ENCODE measurements at places on chromosomes 2 and 18.

DNA sequence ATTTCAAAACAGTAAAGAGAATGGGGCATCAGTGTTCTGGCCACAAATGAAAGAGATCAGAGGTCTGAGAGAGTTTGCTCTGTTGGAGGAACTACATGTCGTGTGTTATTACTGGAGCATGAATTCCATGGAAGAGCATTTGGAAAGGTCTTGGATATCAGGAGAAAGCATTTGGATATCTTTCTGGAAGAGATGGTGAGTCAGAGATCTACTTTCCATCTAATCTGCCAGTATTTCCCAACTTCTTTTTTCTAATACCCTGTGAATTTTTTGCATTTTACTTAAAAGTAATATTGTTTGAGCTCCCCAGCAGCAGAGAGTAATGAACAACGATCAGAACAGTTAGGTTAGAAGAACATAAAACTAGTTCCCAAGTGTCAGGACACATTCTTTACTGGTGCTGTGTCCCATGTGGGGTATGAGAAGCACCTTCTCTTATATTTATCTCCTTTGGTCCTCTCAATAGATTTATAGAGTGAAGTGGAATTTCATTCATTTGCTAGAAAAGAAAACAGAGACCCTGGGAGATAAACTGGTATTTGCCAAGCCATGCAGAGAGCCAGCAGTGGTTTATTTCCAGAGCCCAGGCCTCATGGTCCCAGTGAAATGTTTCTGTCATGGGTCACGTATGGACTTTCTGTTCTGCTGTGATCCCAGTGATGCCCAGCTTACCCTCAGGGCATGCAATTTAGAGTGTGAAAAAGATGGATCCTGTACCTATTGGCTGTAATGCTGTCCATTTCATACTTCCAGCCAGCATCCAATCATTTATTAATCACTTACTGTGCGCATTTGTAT lies 130.8 kb upstream of the NT5C1B start:
- no peak overlapping the region for H3K4me3 ChIP-seq
- H3K27me3 ChIP-seq: no peaks in the 10 kb centered on the region
- peaks cover 5% of the 10 kb centered on the region for H3K36me3 ChIP-seq

GRCh38 chr18:45753286-45753685 lies 29.3 kb downstream of the SLC14A1 start:
- peaks cover 2% of the 10 kb centered on the region for H3K4me1 ChIP-seq
- no peak overlapping the region for H3K4me3 ChIP-seq
- H3K27me3 ChIP-seq: peaks cover 16% of the 10 kb centered on the region
- peaks cover 2% of the 10 kb centered on the region for H3K36me3 ChIP-seq

DNA sequence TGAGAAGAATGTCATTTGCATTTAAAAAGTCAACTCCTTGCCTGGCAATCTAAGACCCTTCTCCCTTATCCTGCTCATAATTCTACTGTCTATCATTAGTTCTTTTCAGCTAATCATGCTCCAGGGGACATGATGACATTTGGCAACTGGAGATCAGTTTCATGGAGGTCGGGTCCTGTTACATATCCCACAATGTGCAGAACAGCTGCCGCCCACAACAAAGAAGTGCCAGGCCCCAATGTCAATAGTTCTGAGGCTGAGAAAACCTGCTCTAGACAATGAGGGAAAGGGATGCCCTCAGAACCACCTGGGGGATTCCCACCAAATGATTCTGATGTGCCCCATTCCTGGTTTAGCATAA lies 53.4 kb upstream of the IL1RL1 start:
- H3K4me3 ChIP-seq: no peak overlapping the region
- DNase-seq: no peak
- H3K36me3 ChIP-seq: no peaks in the 10 kb centered on the region
- peak overlapping the region; percentile 0 for H3K27ac ChIP-seq

DNA sequence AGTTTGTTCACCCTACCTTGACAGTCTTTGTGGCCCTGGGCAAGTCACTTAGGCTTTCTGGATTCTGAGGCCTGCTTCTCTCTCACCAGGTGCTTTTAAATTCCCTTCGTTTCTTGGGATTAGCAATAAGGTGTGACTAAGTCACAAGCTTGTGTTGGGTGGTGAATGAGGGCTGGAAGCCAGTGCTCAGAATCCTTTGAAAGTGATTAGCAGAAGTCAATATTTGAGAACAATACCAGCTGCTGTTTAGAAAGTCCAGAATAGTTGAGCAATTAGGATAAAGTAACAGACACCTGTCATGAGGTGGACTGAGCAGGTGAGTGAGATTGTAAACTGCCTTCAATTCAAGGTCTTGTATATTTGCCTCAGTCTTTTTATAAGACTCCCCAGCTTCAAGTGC lies 19.3 kb upstream of the MGAT5 start:
- peaks cover 2% of the 10 kb centered on the region for H3K36me3 ChIP-seq
- H3K4me3 ChIP-seq: peak overlapping the region; percentile 79
- no peak for DNase-seq

- H3K27ac ChIP-seq: no peak overlapping the region
- no peak overlapping the region for H3K4me3 ChIP-seq
- peaks cover 3% of the 10 kb centered on the region for H3K4me1 ChIP-seq
Measured at GRCh38 chr18:35525795-35526494, 28.2 kb upstream of the INO80C start.

DNA sequence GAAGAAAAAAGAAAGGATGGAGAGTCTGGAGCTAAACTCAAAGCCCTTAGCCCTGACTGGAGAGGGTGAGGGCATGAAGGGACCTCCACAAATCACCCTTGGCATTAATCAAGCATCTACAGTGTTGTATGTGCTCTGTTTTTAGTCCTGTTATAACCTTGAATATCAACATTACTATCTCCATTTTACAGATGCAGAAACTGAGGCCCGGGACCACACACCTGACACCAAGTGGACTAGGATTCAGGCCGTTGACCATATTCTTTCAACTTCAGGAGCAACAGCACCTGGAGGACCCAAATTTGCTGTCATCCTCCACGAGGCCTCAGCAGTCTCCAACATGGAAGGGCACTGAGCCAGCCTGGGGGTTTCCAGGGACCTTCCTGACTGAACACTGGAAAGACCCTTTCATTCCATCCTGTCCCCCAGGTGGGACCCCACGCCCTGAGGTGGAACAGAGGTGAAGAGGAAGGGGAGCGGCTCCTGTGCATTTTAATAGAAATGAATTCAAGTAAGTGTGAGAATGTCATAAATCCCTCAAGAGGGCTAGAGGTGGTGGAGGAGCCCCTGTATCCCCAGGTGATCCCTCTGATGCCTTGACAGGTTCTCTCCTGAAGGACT lies 41.0 kb downstream of the SERTAD2 start:
- peaks cover 13% of the 10 kb centered on the region for H3K4me1 ChIP-seq
- no peaks in the 10 kb centered on the region for H3K27me3 ChIP-seq
- H3K4me3 ChIP-seq: no peak overlapping the region
- no peak for DNase-seq
- H3K27ac ChIP-seq: no peak overlapping the region

- H3K27ac ChIP-seq: no peak overlapping the region
- no peaks in the 10 kb centered on the region for H3K36me3 ChIP-seq
- DNase-seq: no peak
- peaks cover 10% of the 10 kb centered on the region for H3K4me1 ChIP-seq
Measured at GRCh38 chr2:197332641-197333040, 22.1 kb upstream of the ANKRD44 start.

DNA sequence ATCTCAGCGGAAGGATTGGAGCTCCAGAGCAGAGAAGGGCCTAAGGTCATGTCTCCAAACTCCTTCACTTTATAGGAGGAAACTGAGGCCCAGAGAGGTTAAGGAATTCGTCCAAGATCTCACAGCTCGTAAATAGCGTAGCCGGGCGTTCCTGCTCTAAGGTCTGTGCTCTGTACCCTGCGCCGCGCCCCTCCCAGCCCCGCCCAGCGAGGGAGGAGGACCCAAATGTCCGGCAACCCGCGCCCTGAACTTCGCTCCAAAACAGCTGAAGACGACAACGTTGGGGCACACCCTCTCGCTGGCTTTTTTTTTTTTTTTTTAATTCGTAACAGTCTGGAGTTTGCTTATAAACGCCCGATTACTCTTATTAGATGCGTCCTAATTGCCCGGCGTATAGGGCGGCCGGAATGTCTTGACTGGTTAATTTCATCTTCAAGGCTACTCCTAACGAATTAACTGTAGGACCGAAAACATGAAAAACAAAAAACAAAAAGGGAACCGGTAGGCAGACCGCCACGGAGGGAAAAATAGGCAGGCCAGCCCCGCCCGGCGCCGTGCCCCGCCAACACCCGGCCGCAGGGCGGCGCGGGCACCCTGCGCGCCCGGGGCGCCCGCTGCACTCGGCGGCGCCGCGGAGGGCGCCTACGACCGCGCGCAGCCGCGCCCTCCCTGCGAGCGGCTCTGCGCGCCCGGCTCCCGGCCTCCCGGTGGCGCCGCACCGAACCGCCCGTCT lies 928 bp upstream of the FOSL2 start:
- H3K27me3 ChIP-seq: no peaks in the 10 kb centered on the region
- peak; percentile 33 for DNase-seq
- H3K27ac ChIP-seq: peak overlapping the region; percentile 93
- peaks cover 20% of the 10 kb centered on the region for H3K4me1 ChIP-seq
- peaks cover 2% of the 10 kb centered on the region for H3K36me3 ChIP-seq
- peak overlapping the region; percentile 90 for H3K4me3 ChIP-seq

DNA sequence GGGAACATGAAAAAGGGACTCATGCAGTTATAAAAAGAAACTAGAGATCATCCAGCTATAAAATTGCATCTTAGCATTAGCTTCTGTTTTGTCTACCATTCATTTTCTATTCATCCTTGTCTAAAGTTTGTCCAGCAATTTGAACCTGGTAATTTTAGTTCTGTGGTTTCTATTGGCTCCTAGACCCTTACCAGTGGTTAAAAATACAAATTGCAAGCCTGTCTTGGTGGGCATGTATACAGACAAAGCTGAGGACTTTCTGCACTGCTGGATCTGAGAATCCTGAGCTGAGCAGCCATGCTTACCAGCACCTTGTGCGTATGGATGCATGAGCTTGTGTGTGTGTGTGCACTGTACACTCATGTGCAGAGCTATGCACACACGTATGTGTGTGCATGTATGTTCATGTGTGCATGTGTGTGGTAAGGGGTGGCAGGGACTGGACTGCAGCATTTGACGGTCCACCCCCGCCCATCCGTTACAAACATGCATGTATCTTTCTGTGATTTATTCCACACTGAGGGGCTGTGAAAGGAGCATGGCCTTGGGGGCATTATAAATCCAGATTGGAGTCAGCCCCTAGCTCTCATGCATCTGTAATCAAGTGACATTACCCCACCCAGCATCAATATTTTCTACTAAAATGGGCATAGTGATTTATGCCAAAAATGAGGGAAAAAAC lies 144.7 kb downstream of the FAM210A start:
- no peak for DNase-seq
- H3K27ac ChIP-seq: no peak overlapping the region
- peaks cover 4% of the 10 kb centered on the region for H3K36me3 ChIP-seq
- H3K4me3 ChIP-seq: no peak overlapping the region
- no peaks in the 10 kb centered on the region for H3K27me3 ChIP-seq
- peaks cover 42% of the 10 kb centered on the region for H3K4me1 ChIP-seq

DNA sequence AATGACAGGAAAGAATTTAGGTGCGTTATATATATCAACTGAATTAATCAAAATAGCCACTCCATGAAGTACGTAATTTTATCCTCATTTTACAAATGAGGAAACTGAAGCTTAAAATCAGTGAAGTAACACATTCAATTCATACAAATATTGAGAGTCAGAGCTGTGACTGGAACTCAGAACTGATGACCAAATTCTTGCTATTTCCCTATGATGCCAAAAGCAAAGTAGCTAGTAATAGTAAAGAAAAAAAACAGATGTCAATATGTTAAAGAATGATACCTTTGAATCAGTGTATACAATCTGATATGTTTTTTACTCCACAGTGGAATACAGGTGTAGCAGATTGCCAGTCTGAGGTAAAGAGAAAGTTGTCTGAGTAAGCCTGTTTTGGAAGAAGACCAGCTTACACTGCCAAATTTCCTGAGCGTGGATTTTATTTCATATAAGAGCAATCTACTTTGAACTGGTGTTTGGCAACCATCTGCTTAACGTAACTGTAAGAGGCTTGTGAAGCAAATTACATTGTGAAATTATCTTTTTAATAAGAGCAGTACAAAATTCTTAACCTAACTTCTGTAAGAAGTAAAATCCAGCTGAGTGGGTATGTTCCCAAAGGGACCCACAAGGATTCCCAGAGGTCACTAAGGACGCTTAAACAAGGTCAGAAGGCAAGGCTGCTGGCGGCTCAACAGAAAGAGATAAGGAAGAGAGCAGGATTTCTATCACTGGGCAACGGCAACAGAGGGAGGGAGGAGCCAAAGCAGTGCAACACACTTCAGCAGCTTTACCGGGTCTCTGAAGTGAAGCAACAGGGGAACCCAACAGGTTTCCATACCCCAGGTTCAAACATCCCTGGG lies 85.6 kb downstream of the IKZF2 start:
- H3K4me1 ChIP-seq: peaks cover 11% of the 10 kb centered on the region
- no peaks in the 10 kb centered on the region for H3K36me3 ChIP-seq
- DNase-seq: no peak

DNA sequence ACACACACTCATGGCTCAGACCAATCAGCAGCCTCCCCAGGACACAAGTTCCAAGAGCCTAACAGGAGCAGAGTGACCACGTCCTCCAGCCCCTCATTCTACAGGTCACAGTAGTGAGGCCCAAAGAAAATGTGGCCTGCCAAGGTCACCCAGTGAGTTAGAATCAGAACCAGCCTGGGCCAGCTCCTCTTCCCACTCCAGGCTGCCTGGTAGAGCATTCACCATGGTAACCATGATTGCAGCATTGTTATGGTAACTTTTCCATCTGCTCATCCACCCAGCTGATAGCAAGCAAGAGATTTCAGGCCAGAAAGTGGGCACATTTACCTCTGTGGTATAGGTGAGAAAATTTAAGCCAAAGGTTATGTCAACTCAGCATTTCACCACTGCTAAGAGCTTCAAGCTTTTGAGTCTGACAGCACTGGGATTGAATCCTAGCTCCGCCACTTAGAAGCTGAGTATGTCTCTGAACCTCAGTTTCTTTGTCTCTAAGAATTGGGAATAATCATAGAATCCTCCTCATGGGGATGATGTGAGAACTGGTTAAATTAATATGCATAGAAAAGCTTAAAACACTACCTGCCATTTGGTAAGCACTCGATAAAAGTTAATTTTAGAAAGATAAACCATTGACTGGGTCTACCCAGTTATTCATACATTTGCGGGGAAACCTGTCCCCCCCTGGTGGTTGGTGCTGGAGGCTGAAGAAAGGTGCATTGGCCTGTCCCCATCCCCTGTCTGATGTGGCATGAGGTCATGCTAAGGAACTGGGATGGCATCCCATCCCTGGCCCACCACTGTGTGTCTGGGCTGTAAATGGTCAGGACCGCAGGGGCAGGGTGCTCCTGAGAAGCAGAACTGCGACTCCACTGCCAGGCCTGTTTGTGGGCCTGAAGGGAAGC lies 181.5 kb downstream of the KLHL29 start:
- no peak for DNase-seq
- peaks cover 5% of the 10 kb centered on the region for H3K27me3 ChIP-seq
- H3K36me3 ChIP-seq: no peaks in the 10 kb centered on the region
- no peak overlapping the region for H3K27ac ChIP-seq
- H3K4me1 ChIP-seq: no peaks in the 10 kb centered on the region
- no peak overlapping the region for H3K4me3 ChIP-seq

- peaks cover 2% of the 10 kb centered on the region for H3K36me3 ChIP-seq
- H3K27ac ChIP-seq: no peak overlapping the region
- no peaks in the 10 kb centered on the region for H3K4me1 ChIP-seq
- DNase-seq: no peak
- no peaks in the 10 kb centered on the region for H3K27me3 ChIP-seq
Measured at GRCh38 chr2:237343993-237344392, 70.0 kb downstream of the COL6A3 start.

Measured in T-helper 17 cell (primary cell).